NCI-H1436 (cell line): ENCODE measurements at places on chromosomes 7 and 10.

GRCh38 chr10:118564652-118565051 is 30.8 kb downstream of the PRLHR start:
- peak; percentile 17 for DNase-seq

DNA sequence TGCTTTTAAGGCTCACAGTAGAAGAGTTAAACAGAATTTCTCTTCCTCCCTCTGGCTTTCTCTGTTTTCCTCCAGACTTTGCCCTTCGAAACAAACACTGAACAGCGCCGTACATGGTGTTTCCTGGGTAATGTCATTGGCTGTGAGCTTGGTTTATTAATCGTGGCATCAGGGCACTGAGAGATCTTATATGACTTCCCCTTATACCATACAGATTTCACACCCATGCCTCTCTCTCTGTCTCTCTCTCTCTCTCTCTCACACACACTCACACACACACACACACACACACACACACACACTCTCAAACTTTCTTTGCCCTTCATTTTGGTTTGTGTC is 195.5 kb downstream of the CREB5 start:
- DNase-seq = no peak

GRCh38 chr7:22640269-22640668 is 86.7 kb upstream of the IL6 start:
- DNase-seq = no peak

DNA sequence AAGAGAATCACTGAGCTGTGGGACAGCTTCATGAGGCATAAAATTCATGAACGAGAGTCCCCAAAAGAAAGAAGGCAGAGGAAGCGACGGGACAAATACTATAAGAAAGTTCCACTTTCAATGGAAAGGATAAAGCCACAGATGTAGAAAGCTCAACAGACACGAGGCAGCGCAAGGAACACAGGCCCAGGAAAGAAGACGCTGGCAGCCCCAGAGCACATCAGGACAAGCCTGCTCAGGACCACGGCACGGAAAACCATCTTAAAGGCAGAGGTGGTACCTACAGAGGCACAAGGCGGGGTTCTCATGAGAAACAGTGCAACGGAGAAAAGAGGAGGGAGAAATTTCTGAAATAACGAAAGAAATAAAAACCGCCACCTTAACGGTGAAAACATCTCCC is 273.4 kb downstream of the MAD1L1 start:
- no peak for DNase-seq

- DNase-seq = no peak
These were observed 33.3 kb downstream of the UBE2H start for GRCh38 chr7:129919492-129919891.

GRCh38 chr7:68364886-68365625 is 1233.2 kb upstream of the AUTS2 start:
- DNase-seq = no peak

DNA sequence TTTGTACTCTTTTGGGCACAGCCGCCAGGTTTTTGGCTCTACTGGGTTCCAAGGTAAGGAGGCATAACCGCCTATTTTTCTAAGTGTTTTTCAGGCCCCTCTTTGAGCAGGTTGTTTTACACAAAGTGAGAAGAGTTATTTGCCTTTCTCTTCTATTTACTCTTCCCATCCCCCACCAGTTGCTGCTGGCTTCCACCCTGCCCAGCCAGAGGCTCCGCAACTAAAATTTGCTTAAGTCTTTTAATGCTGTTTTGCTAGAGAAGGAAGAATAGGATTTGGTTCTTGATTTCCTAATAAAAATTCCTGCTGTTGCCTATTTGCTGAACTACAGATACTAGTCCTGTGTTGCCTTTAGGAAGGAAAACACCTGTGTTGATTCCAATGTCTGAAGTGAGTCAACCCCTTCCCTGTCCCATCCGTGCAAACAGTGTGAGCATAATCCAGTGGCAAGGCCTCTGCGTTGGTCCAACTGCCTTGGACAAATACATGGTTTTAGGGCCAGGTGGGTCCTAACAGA is 1.9 kb downstream of the PLA2G12B start:
- DNase-seq = no peak

GRCh38 chr7:26048663-26049062 is 103.3 kb upstream of the NFE2L3 start:
- no peak for DNase-seq

DNA sequence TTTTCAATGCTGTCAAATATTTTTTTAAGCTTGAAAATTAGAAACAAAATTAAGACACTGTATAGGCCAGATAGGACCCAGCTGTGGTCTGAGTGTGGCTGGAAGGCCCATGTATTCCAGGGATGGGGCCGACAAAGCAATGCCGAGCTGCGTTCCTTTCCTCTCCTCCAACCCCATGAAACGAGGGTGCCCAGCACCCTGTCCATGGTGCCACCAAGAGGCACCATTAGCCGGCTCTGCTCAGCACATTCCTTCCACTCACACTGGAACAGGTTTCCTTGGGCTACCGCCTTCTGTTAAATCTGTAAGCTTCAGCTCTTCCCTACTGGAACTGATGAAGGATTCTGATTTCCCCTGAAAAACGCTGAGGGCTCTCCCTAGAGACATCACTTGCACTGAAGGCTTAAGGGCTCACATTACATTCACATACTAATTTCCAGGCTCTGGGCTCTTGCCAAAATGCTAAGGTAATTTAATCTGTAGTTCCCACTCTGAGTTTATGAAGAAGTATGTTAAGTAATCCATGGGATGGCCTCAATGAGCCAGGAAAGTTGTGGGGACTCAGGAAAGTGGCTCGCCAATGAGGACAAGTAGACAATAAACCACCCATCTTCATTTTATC is 73.7 kb upstream of the CAMK2B start:
- DNase-seq = peak; percentile 14

GRCh38 chr10:110311357-110311949 is 6.7 kb upstream of the SMNDC1 start:
- DNase-seq = peak; percentile 54

GRCh38 chr10:77539147-77539935 is 98.3 kb downstream of the KCNMA1 start:
- no peak for DNase-seq

DNA sequence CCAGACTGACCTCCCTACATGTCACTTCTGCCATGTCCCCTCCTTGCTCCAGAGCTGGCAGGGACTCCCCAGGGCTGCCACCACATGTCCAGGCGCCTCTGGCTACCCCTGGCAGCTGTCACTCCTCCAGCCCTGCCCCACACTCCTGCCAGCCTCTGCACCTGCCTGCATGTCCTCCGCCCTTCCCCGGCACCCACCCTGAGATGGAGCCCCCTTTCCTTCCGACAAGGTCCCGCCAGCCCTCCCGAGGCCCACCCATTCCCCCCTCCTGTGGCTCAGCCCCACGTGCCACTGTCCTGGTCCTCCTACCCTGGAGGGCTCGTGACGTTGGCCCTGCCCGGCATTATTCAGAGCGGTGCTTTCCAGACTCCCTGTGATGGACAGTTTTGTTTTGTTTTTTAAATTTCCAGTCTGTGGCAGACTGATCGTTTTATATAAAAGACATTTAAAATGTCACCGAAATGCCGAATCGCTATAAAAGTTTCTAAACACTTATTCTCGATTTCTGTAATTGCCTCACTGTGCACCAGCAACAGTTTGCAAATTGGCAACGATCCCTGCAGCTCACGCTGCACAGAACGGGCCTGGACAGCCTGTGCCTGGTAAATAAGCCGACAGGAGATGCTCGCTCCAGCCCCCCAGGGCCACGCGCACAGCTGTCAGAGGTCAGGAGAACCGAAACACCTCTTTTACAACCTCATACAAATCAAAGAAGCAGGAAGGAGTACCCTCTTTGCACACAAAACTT is 111.1 kb upstream of the SH2B2 start:
- no peak for DNase-seq

DNA sequence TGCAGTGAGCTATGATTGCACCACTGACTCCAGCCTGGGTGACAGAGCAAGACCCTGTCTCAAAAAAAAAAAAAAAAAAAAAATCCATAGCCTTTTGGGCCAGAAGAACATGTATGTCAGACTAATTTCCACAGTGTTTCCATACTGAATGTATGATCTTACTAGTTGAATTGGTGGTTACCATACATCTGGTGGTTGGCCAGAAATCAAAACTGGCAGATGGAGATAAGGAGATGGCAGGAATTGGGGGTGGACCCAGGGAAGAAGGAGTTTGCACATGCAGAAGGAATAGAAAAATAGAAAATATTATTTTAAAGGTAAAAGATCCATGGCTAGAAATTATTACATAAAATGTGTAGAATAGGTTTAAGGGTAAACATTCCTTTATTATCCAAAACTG is 3.7 kb upstream of the ATOH7 start:
- DNase-seq = no peak

DNA sequence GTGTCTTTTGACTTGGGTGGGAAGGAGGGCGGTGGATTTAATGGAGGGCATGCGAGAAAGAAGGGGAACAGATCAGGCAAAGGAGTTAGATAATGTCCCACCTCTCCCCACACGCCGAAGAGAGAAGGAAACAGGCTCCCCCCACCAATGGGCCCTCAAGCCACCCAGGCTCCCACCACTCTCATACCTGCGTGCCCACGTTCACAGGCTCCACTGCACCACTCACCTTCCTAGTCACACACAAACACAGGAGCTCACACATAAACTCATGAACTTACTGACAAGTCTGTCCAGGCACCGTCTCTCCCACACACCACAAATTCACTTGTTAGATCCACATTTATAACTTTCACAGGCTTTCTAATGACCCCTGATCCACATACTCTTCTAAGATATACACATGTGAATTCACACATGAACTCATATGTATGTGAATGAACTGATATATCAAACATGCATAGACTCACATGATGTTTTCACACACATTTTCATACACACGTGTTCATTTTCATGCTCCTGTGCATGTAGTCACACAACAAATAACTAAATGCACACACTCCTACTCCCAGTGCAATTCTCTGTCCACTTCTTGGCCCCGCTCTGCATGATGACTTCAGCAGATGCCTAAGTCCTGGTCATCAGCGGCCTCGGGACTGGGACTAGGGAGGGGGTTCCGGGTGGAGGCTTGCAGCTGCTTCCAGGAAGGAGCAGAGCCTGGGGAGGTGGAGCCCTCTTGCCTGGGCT is 1.5 kb downstream of the LZTS2 start:
- DNase-seq = no peak

DNA sequence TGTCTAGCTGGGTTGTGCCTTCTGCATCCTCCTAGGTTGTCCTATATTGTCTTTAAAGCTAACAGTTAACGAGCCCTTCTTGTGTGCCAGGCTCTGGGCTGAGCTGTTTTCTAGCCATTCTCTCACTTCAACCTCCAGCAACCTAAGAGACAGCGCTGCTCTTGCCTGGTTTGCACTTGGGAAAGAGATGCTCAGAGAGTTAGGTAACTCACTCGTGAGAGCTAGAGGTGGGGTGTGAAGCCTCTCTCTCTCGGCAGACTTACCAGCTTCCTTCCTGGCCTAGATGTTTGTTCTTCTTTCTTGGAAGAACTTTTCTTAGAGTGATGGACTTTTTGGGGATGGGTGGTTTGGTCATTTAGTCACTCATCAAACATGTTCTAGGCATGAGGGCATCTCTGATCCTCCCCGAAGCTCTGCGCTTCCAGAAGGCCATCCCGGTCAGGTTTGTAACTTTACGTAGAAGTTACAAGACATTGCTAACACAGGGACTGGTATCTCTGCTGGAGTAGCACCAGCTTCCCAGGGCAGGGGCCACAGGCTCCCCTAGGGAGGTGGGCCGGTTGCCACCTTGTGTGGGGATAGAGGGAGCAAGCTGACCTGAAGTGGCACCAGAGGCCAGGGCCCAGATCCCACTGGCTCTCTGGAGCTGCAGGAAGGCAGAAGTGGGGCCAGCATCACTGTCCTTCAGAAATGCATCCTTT is 14.3 kb downstream of the TSPAN15 start:
- no peak for DNase-seq

DNA sequence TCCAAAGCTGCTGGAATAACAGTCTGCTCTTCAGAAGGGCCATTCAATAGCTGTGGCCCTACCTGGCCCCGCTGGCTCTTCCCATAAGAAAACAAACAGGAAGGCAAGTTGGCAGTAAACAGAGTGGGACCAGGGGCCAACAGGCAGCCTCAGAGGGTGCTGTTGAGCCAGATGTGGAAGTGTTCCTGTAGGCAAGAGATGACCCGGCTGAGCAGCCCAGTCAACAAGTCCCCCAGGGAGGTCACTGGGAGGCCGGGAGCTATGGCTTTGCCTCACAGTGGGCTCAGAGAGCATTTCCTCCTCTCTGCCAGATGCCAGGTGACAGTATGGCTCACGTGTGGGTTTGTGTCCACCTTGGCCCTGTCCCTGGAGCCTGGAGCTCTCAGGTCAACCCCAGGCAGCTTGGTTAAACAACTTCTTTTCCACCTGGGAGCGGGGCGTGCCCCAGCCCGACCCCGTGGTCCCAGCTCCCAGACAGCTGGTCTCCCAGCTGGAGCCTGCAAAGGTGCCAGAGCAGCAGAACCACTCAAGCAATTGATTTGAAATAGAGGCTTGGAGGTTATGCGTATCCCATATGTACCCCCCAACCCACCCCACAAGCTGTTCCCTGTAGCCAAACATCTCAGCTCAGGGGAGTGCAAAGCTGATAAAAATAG is 33.8 kb upstream of the LOXL4 start:
- no peak for DNase-seq

- DNase-seq = no peak
These were observed 240.0 kb downstream of the TEX36 start for GRCh38 chr10:125442856-125443540.

DNA sequence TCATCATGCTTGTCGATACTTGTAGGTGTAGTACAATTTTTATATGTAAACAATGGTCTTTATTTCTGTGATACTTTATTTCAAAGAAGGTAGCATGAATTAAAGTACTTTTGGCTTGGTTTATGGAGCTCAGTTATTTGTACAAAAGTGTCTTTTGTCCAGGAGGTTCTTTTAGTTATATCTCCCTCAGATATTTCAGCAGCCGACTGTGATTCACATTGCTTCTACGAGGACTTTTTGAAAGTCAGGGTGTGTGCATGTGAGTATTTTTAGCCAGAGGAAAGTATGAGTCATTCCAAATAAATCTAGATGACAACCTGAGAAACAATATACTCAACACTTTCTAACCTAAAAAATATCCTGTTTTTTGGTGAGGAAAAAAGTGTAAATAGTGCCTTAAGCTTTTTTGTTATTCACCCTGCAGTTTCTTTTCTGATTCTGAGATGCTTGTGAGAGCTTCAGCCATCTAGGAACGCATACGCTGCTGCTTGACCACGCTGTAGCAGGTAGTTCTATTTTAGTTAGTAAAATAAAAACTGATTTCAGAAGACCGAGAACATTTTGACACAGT is 595 bp upstream of the SUN1 start:
- DNase-seq = no peak
